Fibroblast of the aortic adventitia (primary cell): ENCODE measurements at places on chromosomes 2 and 18.

GRCh38 chr2:164511738-164512137 lies 109.5 kb downstream of the GRB14 start:
- DNase-seq = no peak

DNA sequence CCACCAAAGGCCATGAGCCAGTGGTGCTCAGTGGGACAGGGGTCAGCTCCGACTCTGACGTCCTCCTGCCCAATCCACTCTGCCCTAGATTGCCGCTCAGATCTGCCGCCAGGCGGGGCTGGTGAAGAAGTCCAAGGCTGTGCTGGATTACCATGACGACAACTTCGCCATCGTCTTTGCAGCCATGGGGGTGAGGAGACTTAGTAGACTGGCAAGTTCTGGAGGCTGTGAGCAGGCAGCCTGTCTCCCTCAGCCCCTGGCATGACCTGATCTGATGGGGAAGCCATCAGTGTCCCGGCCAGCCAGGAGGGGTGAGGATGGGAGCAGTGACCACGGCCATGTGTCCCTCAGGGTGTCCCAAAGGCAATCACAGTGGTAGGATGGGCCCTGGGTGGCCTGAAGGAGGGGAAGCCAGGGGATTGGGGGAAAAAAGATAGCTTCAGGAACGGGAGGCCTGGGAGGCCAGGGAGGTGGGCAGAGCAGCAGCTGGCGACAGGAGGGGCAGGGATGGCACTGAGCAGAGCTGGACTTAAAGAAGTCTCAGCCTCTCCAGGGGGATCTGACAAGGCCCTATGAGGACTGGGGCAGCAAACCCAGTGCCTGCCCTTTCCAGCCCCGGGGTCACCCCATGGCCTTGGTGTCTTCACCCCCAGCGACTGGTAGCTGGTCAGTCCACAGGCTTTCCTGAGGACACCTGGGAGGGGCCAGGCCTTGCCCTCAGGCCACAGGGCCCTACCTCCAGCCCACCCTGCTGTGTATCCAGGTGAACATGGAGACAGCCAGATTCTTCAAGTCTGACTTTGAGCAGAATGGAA lies 17.4 kb upstream of the ANKRD53 start:
- DNase-seq = no peak

DNA sequence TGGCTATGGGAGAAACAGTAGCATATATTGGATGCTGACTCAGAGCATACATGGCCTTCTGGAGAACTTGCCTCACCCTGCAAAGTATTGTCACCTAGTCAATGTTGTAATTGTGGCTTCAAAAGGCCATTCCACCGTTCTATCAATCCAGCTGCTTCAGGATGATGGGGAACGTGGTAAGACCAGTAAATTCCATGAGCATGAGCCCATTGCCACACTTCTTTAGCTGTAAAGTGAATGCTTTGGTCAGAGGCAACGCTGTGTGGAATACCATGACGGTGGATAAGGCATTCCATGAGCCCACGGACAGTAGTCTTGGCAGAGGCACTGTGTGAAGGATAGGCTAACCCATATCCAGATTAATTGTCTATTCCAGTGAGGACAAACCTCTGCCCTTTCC lies 1300.1 kb upstream of the ACVR2A start:
- DNase-seq = no peak

DNA sequence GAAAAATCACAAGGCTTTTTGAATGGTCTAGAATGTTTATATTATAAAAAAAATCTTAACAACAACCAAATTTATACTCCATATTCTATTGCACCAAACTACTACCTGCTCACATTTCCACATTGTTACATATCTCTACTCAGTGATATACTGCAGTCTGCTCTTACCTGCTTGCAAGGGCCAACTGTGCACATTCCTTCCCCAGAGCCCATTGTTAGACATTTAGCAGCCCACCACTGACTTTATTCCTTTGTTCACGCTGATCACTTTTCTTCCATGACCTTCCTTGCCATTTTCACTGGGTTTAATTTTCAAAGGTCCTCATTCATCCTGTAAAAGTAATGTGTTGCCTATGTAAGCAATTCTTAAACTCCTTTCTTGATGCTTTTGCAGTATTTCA lies 109.7 kb upstream of the KCNJ3 start:
- no peak for DNase-seq

DNA sequence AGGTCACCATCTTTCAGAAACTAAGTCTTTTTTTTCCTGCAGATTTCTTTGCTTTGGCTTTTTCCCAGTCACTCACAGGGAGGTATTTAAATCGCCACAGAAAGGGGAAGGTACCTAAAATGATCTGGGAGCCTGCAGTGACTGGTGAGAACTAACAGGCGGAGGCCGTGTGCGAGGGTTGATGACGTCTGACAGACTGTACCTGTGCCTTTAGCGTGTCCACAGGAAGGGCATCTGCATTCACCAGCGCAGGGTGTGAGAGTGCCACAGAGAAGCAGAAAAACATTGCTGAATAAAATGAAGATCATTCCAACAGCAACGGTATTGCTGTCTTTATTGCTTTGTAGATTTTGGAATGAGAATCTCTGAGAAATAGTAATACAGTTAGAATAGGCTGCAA lies 5.7 kb downstream of the CTDP1 start:
- no peak for DNase-seq

DNA sequence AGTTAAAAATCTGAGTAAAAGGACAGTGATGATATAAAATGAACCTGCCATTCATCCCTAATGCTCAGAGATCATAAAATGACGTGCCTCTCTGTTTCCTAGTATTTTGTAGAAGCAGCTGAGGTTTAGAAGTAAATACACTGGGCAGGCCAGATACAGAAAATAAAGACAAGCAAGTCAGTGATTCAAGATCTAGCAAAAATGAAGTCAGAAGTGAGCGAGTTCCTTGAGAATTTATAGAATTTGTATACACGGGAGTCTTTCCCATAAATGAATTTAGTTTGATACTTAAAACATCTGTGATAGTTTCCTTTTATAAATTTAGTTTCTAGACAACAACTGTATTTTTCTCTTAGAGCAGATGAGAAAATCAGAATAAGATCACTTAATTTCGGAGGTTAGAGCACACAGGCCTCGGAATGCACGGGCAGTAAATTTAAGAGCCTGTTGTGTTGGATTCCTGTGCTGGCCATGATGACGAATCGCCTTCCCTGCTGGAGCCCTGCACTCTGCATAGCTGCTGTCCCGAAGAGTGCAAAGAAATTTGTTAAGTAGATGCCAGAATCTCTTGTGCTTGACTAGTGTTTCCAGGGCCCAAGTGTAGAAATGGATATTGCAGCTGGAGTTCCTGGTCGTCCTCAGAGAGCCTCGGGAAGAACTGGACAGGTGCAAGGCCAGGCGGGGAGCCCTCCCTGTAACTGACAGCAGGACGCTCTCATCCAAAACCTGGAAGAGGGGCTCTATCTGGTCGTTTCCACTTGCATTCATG lies 83.7 kb upstream of the RBM44 start:
- peak; percentile 73 for DNase-seq

DNA sequence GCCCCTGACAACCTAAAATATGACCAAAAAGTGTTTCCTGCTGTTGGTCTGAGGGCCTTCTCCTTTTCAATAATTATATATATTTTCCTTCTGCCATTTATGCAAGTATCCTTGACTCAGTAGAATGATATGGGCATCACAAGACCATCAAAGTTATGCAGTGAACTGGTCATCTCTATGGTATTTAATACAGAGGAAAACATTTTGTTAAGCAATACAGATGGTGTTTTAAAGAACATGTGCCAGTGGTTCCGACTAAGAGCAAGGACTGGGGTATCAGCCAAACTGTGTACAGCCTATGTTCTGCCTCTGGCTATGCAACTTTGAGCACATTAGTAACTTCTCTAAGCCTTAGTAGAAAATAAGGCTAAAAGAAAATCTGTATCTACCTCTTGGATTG lies 179.0 kb downstream of the TRABD2A start:
- peak; percentile 94 for DNase-seq

DNA sequence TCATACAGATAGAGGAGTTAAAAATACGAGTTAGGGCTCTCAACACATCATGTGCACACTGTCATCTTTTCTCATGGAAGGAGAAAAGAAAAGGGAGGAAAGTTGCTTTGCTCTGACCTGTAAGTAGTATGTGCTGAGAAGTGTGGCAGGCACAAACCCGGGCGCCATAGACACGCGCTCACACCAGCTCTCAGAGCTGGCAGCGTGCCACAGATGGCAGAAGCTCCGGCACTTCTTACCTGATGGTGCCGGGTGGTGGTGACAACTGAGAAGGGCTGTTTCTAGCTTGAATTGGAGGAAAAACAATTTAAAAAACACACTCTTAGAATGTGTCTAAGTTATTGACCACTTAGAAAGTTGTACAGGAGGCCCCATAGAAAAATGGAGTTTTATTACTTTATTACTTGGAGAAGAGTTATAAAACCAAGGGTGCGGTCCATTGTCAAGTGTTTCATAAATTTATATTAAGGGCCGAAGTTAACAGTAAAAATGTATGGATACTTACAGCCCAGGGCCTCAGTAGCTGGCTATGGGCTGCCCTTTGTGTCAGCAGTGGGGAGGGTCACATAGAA lies 92.2 kb downstream of the DPP4 start:
- DNase-seq = no peak

DNA sequence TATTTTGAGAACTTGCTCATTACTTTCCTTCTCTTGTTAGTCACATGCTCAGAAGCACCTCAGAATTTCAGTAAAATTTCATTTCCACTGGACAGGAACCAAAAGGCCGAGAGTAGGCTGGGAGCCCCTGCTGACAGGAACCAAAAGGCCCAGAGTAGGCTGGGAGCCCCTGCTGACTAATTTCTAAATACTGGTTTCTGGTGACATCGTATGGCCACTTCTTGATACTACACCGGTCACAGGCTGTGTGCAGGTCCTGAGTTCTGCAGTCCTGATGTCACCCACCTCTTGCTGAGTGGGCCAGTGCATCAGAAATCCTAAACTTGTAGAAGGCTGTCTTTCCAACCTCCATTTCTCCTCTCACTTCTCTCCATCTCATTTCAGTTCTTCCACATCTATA lies 17.7 kb upstream of the EN1 start:
- DNase-seq = peak; percentile 77

GRCh38 chr2:44560352-44560751 lies 198.6 kb downstream of the CAMKMT start:
- peak; percentile 3 for DNase-seq
